ENCODE measurements at places on chromosomes 4 and X.

DNA sequence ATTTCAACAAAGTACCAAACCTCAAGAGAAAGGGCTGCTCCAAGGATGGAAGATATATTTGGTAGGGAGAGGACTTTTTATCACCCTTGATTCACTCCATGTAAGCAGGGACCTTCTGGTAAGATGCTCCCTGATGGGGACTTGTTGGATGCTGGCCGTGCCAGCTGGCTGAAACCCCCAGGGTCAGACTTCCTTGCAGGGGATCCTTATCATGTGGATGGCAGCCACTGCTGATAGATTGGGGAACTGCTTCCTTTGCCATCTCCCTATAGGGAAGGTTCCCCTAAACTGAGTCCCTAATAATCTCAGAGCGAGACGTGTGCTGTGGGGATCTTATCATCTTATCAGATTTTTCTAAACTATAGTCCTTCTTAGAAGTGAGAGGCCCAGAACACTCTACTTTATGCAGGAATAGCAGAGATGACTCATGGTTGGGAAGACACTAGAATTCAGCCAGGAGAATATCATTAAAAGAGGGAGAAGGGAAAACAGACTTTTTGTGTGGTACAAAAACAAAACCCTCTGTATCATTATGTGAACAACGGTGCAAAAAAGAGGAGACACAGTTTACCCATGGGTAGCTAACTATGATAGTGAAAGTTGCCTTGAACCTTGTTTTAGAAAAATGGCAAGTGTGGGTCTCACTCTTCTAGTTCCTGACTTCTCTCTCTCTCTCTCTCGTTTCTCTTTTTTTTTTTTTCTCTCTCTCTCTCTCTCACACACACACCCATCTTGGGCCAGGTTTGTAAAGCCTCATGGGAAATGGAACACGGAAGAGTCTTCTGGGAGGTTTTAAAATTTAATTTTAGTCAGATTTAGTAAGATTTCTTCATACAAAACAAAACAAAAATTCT, 16.1 kb downstream of the RHOH start:
- no peak for DNase-seq

GRCh38 chrX:37722595-37722994, 37.0 kb downstream of the XK start:
- no peak for DNase-seq

- no peak for DNase-seq
Observed at GRCh38 chr4:6423575-6423974, 48.8 kb downstream of the PPP2R2C start.

DNA sequence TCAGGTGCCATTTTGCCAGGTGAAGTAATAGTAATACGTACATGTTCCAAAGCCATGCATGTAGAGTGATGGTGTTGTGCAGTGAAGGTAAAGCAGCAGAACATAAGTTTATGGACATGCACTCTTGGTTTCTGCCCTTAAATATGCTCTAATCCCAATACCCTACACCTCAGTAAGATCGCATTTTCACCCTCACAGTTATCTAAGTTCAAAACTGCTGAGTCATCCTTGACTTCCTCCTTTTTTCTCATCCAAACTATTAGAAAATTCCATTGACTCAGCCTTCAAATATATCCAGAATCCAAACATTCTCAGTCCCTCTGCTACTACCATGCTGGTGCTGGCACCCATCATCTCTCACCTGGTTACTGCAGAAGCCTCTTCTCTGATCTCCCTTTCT, 652.9 kb upstream of the IGFBP7 start:
- no peak for DNase-seq

All from caudate nucleus (tissue), 63 donors.